ENCODE measurements at places on chromosomes 7 and 10.

DNA sequence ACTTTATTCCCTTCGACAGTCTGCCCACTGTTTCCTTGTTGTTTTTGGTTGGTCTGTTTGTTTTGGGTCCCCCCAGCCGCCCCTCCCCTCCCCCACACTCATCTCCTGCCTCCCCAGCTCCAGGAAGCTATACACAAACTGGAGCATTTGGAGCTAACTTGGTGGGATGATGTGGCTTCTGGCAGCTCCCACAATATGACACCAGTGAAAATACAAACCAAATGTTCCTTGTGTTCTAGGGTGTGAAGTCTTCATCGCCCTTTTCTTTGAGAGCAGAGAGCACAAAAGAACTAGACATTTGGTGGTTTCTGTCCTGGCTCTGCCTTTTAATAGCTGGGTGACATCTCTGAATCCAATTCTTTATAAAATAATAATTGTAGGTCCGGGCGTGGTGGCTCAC lies 33.8 kb downstream of the CREB5 start:
- DNase-seq = no peak

DNA sequence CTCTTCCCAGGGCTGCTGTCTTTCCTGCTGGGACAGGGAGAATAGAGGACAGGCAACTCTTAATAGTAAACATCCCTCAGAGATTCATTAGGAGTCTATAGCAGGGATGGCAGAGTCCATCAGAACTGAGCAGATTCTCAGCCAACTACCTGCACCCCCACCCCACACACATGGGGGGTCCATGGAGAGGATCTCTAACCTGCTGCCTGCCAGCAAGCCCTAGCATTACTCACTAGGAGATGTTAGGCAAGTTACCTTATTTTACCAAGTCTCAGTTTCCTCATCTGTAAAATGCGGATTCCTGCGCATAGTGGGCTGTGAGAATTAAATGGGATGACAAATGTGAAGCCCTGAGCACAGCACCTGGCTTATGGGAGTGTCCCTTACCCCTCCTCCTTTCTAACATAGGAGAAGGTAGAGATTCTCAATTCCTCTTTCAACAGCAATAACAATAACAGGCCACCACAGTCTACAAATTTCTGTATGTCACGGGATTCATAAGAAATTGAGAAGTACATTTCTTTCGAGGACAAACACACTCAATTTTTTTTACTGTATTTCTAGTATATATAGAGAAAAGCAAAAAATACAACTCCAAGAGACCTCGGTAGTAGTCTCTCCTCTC lies 23.8 kb upstream of the WDR11 start:
- DNase-seq = no peak

DNA sequence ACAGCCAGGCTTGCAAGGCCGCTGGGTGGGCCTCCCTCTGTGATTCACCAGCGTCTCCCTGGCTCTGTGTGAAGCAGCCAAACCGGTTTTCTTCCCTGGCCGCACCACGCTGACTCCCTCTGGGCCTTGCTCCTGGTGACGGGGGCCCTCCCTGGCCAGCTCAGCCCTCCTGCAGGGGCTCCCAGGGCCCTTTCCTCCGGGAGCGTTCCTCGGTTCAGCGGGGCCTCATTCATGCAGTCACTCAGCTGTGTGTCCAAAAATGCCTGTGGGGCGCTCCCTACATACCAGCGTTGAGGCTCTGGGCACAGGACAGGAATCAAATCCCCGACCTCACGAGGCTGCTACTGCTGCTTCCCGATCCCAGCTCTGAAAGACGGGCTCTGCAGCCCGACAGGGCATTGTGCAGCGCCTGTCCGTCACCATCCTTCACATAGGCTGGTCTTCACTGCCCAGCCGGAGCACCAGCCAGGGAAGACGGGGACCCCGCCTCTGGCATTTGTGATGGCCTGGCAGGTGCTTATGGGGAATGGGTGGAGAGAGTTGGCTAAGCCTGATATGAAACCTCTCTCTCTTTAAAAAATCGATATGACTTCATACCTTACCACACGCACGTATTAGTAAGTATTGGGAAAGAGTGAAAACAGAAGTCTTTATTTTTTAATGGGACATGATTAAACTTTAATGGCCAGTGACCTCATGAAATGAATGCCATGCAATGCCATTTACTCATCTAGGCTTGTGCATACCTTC lies 110.0 kb upstream of the SHH start:
- no peak for DNase-seq

DNA sequence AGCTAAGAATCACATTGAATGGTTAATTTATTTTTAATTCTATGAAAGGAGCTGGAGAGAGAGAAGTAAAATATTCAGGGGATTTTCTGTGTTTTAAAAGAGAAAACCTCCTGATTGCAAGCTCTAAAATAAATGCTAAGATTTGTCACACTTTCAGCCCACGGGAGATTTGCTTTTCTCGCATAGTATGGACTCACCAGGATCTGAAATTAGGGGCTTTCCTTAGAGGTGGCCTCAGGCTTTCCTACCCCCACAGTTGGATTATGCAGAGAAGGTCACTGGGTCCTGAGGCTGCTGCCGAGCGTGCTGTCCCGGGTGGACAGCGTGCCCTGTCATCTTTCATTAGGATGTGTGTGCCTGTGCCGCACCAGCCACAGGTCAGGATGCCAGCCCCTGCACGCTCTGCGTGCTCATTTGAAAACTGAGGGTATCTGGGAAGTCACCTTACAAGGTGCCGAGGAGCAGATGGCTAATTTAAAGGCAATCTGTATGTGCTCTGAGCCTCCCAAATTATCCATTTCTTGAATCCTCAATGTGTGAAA lies 258.8 kb downstream of the CELF2 start:
- DNase-seq = no peak
